Colonic mucosa (tissue), 4 donors: ENCODE measurements at places on chromosomes 16 and 17. TPM values are rescaled to one million over a fixed set of nuclear protein-coding genes. Genes with fewer than 3 reads are reported as not detected.

DNA sequence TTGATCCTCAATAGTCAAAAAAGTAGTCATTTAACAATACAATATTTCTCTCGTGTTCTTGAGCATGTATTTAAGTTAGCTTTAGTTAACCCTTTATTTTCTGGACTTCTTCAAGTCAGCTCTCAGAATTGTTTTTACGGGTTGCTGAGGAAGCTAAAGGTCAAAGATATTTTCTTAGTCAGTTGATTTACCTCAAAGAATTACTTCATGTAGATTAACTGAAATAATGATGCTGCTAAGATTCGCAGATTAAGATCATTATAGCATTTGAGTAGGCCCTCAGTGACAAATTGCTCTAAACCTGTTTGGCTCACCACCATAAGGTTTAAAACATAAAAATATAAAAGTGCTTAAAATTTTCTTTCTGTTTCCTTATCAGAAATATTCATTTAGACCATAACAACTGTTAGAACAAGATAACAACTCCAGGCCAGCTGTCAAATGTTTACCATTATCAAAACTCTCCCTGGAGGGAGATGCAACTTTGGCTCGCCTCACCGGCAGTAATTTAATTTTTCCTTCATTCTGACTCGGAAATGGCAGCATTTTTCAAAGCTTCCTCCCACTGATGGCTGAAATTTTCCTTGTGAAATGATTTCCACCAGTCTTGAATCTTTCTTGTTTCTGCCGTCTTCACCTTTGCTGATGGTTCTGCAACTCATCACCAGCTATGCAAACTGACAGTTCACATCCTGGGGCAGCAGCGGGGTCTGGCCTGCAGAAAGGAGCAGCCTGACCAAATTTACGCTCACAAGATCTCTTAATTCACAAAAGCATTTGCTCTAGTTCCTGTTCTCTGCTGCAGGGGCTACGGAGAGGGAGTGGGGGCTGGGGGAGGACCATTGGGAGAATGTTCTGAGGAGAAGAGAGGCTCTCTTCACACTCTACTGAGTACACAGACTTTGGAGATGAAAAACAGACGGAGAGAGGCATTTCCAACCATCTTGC lies 254.8 kb upstream of the TBX2 start:
- DNase-seq: no peak

GRCh38 chr17:12410717-12411116 lies 255.0 kb upstream of the MYOCD start:
- DNase-seq: no peak

Gene NRN1L
- 0.93 TPM for total RNA-seq

DNA sequence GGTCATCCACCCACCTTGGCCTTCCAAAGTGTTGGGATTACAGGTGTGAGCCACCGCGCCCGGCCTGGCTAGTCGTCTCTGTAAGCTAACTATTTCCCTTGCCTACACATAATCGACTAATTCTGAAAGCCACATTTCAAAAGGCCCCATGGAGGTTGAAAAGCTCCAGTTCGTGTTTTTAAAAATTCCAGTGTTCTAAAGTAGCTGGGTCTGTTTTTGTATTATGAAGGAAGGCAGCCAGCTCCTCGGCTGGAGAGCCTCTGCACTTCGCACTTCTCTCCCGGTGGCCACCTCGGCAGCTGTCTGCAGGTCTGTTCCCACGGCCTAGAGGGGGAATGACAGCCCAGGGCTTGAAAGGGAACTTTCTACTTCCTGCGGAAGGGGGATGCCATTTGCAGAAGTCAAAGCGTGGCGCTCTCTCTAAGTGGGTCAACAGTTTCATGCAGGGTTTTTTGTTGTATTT lies 16.9 kb downstream of the HASPIN start:
- DNase-seq: no peak

GRCh38 chr17:47700471-47701449 lies 6.8 kb downstream of the TBKBP1 start:
- no peak for DNase-seq

GRCh38 chr16:86874141-86874540 lies 295.8 kb downstream of the FOXL1 start:
- no peak for DNase-seq

Gene SLC22A31
- total RNA-seq: not detected

DNA sequence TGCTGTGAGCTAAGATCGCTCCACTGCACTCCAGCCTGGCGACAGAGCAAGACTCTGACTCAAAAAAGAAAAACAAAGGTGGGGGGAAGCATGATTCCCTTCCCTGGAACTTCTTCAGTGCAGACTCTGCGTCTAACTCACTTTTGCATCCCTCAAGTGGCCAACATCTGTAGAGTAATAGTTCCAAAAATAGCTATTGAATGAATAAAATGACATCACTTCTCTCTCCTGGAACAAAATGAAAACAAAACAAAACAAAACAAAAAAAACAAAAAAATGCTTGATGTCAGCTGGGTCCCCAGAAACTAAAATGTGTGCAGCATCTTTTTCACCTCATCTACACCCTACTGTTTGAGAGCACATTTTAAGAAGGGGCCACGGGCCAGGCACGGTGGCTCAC lies 197.7 kb upstream of the NOG start:
- DNase-seq: no peak

DNA sequence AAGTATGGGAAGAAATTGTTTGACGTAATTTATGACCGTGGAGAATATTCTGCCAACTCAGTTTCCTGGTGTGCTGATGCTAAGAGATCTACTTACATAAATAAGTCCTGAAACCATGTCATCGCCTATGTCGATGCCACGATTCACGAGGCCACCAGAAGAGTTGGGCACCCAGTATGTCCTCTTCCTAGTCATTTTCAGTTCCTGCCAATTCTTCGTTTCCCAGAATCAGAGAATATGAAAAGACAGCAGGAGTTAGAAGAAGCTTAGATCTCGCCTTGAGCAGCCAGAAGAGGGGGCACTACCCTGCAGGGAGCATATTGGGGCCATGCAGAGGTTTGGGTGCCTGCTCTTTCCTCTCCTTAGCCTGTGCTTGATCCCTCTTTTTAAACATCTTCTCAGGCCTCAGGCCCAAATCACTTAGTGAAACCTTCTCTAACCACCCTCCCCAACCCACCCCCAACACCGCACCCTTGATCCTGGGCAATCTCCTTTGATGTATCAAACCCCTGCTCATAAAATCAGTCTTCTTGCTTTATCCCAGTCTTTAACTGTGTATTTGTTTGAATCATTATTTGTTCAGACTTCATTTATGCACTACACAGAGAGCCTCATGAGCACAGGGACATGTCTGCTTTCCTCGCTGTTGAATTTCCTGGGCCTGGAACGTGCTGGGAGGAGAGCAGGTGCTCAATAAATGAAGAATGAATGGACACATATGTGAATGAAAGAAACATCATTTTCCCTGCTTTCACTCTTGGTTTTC lies 12.2 kb upstream of the LONP2 start:
- DNase-seq: peak; percentile 35

Gene SLC12A3
- not detected for total RNA-seq

Gene ACSM3
- total RNA-seq: 42.8 TPM

DNA sequence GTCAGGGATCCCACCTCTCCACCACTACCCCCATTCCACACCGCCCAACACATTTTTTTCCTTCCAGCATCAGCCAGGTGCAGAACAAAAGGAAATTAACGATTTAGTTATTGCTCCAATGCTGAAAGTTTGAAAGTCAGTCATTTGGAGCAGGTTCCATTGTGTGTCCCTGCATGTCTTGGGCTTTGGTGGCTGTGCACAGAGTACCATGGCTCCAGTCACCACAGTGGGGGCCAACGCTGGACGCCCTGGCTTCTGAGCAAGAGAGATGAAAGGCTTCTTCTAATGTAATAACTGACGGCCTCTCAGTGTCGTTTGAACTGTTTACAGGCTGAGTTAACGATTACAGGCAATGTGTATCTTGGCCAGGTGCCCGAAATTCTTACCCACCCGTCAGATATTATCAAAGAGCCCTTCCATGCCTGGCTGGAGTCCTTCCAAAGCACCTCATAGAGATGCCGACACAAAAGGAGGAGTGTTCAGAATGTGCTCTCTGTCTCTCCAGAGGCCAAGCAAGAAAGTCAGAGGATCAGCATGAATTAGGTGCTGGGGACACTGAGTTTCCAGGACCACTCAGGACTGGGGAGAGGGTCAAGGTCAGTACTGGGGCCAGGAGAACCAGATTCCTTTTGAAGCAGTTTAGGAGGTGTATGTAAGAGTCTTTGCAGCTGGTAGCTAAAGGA lies 25.9 kb downstream of the RNF43 start:
- DNase-seq: peak; percentile 96

DNA sequence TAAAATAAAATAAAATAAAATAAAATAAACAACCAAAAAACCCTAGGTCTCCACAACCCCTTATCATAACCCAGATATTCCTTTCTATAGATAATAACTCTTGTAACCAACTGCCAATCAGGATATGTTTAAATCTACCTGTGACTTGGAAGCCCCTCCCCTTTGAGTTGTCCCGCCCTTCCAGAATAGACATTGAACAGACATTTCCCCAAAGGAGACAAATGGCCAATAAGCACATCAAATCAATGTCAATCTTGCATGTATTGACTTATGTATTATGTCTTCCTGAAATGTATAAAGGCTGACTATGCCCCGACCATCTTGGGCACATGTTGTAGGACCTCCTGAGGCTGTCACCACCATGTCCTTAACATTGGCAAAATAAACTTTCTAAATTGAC lies 1.5 kb upstream of the MAPK7 start:
- DNase-seq: peak; percentile 60

Gene CDIPT
- 62.7 TPM for total RNA-seq

- no peak for DNase-seq
These were observed 169.8 kb downstream of the WWOX start for GRCh38 chr16:78269256-78269655.

Gene TEKT5
- total RNA-seq: 0.21 TPM

Gene PRRT2
- total RNA-seq: 1.7 TPM

GRCh38 chr17:37766971-37767370 lies 22.1 kb upstream of the HNF1B start:
- DNase-seq: no peak

DNA sequence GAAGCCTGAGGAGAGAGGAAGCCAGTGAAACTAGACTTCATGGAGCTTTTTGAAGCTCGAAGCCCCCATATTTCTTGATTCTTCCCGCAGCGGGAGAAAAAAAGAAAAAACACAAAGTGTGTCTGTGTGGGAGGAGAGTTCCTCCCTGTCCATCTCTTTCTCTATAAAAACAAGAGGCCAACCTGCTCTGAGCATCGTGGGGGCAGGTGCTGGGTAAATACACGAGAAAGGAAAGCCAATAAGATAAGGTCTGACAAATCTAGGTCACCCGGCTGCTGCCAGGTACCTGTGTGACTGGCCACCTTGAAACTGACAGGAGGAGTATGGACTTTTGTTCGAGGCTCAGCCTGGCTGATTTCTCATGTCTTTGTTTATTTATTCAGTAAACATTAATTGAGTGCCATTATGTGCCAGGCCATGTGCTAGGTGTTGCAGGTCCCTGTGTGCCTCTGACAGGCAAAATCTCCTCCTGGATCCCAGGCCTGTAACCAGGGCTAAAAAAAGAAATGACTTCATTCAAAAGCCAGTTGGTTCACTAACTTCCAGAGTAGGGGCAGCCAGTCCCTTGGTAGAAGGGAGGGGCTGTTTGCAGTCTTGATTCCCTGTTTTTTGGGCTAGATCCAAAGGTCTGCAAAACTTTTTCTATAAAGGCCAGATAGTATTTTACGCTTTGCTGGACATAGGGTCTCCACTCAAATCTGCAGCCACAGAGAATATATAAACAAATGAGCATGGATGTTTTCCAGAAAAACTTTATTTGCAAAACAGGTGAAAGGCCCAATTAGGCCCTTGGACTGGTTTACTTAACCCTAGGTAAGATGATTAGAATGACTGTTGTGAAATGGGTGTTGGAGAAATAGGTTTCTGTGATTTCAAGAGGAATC lies 35.6 kb downstream of the YPEL2 start:
- peak; percentile 88 for DNase-seq

GRCh38 chr16:29653471-29653870 lies 9.6 kb upstream of the SPN start:
- no peak for DNase-seq

Gene JUP
- 317 TPM for total RNA-seq

DNA sequence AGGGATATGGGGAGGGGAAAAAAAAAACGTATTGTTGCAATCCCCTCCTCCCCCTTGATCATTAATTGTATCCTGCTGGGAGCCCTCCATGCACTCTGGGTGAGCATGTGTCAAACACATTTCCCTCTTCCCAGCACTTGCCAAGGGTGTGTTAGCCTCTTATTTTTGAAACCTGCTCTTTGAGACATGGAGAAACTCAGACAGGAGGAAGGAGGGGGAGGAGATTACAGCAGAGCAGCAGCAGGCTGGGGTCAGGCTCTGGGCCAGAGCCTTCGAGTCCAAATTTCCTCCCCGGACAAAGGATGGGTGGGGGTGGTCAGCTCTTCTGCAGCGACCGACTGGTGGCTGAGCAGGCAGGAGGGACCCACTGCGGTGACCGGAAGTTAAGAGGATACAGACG lies 64.7 kb downstream of the SOX9 start:
- DNase-seq: no peak

DNA sequence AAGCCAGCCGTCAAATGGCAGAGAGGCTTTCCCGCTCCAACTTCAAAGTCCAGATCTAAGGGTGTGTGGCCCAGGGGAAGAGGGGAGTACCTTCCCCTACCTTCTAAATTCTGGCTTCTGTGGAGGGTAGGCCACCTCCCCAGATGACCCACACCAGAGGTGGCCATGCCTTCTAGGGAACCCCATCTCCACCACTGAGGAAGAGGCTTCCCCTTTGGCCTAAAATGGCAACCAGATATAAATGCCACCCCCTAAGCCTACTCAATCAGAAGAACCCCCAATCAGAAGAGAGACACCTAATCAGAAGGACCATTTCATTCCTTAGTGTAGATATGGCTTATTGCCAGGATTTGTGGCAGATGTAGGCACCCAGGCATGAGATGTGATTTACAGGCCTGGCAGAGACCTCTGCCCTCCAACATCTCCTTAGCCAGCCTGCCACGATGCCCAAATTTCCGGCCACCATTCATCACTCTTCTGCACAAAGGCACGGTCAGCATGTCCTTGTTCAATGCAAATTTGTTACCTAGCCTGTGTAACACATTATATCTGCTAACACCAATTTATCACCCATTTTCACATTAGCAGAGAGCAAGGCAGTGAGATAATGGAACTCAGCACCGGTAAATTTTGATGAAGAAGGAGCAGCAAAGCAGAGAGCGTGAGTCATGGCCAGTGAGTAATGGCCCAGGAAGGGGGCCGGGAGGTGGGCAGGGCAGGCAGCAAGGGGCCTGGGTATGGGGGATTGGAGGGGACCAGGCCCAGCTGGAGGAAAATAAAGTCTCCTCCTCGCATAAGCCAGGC lies 1.2 kb upstream of the MGAT5B start:
- no peak for DNase-seq

GRCh38 chr17:78967782-78968362 lies 11.9 kb downstream of the LGALS3BP start:
- DNase-seq: no peak

DNA sequence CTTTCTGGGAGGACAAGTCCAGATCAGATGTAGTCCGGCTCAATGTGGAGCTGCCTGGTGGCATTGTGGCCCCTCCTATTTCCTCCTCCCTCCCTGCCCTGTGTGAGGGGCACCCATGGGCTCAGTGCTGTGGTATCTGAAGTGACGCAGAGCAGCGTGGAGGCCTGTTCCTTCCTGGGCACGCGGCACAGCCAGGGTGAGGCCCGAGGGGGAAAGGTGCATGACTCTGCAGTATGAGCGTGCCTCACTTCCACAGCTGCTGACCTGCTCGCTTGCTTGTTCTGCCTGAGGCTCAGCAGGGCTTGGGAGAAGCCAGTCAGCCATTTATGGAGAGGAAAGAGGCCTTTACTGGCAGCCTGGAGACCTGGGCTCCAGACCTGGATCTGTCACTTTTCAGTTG lies 11.7 kb downstream of the TMEM238L start:
- DNase-seq: no peak

GRCh38 chr17:3796110-3796821 lies 4.7 kb downstream of the ITGAE start:
- DNase-seq: no peak
